Omental fat pad (tissue), 4 donors: ENCODE measurements at places on chromosomes 2 and 18.

DNA sequence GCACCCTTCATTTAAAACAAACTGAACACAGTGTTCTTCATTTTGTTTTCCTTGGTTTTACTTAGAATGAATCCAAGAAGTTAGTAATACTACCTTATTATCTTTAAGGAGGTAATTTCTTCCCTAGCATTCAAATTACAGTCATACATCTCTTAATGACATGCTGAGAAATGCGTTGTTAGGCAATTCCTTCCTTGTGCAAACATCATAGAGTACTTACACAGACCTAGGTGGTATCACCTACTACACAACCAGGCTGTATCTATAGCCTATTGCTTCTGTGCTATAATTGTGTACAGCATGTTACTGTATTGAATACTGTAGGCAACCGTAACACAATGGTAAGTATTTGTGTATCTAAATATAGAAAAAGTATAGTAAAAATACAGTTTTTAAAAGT is 8.4 kb upstream of the CABYR start:
- no peak for DNase-seq

- DNase-seq = no peak
Observed at GRCh38 chr2:30666266-30666874, 140.9 kb downstream of the CAPN13 start.

DNA sequence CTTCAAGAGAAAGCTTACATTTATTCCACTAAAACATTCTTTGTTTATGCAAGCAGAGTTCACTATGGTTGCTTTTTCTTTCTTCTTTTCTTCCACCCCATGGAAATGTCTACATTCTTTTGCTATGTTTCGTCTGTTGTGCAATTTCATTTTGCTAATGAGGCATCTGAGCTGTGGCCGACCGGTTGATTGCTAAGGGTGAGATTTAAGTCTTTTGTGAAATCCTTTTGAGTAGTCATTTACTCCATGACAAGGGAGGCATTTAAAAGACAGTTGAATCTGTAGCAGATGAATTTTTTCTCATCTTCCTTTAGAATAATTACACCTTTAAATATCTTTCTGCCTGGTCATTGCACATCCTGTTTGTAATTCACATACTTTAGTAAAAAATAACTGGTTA is 324.1 kb upstream of the THUMPD2 start:
- DNase-seq = no peak

DNA sequence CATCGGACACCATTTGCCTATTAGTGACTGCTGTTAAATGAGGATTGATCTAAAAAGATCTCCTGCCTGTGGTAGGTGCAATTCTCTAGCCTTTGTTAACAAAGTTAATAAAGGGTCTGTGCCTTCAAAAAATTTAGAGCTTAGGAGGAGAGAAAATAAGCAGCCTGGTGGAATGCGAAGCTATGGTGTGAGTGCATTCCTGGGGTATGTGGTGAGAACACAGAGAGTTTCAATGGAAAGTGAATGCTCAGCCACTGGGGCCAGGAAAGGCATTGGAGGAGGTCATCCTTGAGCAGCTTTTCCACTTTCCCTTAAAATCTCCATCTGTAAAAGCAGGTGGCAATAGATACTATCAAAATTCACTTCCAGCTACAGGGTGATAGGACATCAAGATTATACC is 331.2 kb upstream of the LRATD1 start:
- no peak for DNase-seq
